C1 segment of cervical spinal cord (tissue), 14 donors: ENCODE measurements at places on chromosomes 3 and 15.

DNA sequence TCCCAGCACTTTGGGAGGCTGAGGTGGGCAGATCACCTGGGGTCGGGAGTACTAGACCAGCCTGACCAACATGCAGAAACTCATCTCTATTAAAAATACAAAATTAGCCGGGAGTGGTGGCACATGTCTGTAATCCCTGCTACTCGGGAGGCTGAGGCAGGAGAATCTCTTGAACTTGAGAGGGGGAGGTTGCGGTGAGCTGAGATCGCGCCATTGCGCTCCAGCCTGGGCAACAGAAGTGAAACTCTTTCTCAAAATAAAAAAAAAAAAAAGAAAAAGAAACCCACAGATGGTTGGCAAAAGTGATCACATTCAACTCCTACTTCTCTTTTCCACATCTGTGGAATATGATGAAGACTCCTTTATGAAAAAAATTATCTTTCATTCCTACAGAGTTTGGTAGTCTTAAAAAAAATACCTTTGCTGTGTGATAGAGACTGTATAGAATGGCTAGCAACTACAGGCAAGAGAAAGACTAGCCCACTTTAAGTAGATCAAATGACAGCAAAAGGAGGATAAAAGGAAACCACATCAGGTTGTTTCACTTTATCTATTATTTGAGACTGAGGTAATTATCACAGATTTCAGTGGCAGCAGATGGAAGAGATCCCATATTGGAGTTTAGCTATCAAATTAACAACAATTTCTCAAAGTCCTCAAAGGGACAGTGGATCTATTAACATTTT, 172.9 kb upstream of the TSPAN3 start:
- DNase-seq: no peak

DNA sequence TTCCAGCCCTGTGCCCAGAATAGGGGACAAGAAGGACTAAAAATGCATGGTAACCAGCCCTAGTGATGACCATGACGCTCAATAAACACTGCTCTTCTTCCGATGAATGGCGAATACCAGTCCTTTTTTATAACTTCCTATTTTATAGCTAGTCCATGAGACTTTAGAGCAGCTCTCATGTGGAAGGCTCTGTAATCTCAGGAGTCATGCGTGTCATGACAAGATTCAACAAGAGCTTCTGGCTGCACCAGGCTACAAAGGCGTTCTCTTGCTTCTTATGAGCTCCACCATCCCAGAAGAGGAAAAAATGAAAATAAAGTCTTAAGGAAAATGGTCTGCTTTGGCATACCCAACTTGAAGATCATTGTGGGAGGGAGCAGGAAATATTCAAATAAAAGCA, 141.0 kb downstream of the TMCO5A start:
- DNase-seq: no peak

DNA sequence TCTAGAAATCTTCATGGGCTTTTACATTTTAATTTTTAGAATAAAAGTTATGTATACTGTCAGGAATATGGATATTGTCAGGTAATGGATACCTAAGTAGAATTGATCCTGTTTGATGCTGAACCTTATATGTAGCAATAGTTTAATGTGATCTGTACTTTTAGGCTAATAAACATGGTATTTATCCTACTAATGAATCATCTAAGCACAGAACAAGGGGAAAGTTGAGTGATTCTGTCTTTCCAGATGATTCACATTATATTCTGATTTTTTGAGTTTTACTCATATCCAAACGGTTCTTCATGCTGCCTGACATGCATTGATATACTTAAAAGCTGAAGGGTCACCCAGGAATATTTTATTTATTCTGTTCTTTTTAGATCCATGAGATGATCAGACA, 34.5 kb downstream of the FANCI start:
- DNase-seq: no peak

GRCh38 chr3:52053307-52054304, 2.8 kb downstream of the DUSP7 start:
- DNase-seq: no peak
